ENCODE measurements at places on chromosomes 6 and 20. TPM values are rescaled to one million over a fixed set of nuclear protein-coding genes. Genes with fewer than 3 reads are reported as not detected.

GRCh38 chr20:57596998-57597939 is 23.0 kb downstream of the ZBP1 start:
- peak; percentile 71 for DNase-seq

DNA sequence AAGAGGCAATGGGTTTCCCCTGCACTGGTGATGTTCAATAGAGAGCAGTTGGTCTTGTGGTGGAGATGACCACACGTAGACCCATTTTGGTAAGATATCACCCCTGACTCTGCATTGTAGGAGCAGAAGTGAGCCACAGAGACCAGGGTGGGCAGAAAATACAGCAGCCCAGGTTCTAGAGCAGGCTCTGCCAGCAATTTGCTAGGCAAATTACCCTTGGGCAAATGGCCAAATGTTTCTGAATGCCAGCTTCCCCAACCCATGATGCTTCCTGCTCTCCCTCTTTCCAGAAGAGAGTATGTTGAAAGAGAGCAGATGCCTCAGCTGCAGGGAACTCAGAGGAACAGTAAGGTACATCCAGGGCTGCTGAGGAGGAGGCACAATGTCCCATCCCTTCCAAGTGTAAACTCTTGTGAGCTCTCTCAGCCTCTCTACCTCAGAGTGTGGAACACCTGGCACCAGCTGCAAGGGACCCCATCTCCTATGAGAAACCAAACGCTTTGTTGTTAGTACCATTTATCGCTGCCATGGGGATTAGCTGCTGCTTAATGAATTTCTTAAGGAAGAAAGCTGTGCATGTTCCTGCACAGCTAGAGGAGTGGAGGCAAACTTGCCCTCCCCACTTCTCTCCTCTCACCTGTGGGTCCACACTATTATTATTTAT is 317.5 kb upstream of the MOCS1 start:
- DNase-seq = peak; percentile 22

DNA sequence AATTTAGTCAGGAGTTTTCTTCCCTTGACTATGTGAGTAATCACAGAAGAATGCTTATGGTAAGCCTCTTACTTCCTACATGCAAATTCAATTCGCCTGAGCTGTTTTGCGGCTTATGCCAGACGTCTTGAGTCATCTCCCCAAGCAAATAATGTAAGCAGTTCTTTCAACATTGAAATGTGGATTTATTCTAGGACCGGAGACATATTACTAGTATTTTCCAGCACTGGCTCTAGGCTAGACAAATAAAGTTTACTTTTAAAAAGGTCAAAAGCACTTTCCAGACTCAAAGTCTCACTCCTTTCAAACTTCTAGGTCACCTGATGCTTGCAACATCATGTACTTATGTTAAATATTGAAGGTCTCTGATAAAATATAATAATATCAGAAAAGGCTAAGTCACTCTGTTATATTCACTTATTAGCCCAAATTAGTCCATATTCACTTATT is 38.1 kb upstream of the NOX3 start:
- DNase-seq = peak; percentile 81

DNA sequence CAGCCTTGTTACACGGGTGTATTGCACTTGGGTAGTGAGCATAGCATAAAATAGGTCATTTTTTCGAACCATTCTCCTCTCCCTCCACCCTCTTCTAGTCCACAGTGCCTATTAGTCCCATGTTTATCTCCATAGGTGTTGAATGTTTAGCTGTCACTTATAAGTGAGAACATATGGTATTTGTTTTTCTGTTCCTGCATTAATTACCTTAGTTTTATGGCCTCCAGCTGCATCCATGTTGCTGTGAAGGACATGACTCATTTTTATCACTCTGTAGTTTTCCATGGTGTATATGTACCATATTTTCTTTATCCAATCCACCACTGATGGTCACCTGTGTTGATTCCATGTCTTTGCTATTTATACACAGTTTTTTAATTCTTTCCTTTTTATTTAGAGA is 889.5 kb downstream of the EYS start:
- DNase-seq = no peak

DNA sequence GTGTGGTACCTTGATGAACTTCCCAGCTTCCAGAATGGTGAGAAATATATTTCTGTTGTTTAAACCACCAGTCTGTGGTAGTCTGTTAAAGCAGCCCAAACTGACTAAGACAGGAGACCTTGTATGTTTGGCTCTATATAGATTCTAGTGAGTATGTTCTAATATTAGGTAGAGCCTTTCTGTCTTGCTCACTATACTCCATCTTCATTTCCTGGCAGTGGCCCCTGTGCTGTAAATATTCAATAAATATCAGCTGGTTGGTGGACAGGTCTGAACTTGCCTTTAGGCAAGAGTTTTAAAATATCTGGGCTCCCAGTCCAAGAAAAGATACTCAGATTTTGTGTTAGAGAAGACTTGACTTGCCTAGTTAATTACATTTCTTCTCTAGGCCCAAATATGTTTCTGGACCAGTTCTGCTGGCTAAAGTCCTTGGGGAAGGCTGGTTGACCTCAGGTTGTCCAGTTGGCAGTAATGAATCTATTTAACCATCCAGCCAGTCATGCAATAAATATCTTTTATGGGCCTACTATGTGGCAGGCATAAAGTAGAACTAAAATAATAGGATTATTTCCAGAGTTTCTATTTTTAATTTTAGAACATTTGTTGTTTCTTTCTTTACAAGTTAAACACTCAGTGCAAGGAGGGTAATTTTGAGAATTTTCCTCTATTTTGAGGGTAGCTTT is 22.3 kb downstream of the PPP1R14C start:
- DNase-seq = no peak

GRCh38 chr20:38104285-38104684 is 60.8 kb downstream of the TGM2 start:
- no peak for DNase-seq

DNA sequence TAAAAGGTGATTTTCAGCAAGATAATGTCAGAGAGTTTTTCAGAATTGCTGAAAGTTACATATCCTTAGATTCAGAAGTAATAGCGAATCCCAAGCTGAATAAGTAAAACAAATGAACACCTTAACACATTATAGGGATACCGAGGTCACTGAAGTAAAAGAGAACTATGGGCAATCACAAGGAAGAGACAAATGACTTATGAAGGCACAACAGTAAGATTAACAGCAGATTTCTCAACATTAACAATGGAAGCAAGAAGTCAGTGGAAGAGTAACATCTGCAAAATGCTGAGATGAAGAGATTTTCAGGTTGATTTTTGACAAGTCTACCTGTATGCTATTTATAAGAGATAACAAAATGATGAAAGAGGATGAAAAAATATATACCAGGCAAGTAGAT is 86.1 kb upstream of the EZR start:
- no peak for DNase-seq

DNA sequence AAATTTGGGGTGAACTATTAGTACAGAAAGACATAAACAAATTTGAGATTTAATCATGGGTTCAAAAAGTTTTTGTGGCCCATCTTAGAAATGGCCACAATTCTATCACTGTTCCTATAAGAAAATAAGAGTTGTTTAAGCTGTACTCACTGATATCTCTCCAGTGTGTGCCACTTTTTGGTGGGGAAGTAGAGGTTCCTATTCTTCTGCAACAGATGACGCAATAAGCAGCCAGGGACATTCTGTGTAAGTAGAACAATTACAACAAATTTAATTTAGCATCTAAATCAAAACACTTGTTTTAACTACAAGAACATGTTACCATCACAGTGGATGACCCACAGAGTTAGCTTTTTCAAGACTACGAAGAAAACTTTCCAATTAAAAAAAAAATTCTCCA is 9.9 kb downstream of the SERAC1 start:
- no peak for DNase-seq

DNA sequence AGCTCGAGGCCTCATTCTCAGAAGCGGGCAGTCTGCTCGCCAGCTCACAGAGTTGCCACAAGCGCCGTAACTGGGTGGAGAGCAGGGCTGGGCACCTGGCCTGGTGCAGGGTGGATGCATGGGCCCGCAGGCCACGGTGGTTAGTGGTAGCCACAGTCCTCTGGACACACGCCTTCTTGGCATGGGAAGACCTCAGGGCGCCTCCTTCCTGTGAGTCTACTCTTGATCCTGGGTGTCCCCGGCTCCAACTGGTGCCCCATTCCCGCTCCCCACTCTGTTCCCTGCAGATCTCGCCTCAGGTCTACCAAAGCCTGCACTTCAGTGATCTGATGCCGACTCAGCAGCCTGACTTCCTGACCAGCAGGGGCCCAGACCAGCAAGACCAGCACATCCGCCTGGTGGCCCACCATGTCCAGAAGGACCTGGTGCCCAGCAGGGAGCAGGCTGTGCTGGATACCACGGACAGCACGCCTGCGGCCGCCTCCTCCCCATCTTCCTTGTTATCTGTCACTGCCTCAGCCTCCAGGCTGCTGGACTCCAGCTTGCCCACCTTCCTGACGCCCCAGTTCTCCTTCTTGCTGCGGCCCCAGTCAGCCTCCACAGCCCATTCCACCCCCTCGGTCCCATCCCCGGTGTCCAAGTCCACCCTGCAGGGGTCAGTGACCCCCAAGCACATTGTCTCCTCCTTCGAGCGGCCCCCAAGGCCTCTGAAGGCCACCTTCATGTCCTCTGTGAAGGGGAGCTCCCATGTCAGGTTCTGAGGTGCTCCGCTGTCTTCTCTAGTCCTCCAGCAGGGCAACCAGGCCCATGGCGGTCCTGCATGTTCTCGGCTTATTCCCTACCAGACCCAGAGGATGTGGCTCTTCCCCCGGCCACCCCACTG is 43.1 kb downstream of the SUN5 start:
- DNase-seq = no peak

DNA sequence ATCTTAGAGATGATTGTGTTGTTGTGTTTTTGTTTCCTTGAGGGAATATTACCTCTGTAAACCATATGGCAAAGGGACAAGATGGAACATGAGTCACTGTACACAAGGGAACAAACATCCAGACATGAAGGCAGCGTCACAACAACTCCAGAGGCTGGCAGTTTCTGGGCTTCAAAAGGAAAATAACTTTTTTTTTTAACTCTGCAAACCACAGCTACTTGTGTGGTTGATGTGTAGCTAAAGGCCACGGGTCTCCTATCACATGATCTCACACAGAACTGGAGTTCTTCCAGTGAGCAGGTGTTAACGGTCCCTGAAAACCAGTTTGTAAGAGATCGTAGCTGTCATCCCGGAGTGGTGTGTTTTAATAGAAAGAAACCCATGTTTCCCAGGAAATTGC is 33.2 kb upstream of the HBS1L start:
- no peak for DNase-seq

DNA sequence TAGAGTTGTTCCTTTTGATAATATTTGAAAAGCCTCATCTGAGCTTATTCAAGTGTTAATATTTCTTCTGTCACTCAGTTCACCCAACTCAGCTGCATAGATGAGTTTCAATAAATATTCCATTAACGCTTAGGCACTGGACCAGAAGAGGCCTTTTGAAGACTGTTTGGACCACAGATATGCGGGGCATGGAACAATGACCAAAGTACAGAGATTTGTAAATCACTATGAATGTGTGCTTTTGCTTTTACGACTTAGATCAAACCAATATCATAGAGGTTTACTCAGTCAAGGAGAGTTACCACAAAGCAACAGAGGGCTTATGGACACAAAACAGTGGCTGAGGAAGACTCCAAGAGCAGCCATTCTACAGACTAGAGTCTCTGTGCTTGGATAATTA is 99.9 kb downstream of the RTN4IP1 start:
- DNase-seq = no peak

DNA sequence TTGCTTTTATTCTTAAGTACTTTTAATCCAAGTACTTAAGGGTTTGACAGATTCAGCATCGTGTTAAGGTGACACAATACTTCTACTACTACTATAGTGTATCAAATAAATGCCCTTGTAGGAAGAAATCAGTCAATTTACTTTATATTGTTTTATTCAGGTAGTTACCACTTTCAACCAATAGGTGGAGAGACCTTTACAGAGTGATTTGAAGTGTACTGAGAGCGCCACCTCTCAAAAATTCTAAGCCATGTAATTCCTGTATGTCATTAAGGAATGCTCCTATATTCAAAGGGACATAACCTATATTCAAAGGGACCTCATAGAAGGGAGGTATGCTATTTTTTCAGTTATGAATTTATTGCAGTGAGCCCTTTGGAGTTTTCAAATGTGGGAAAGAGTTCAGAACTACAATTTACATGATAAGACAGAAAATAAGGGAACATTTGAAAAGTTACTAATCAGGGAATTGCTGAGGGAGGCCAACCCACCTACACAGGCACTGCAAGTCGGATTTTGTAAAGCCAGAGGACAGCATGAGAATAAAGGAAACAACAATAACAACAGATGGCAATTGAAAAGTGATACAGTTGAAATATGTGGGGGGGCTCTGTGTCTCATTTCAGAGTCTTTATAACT is 955.6 kb downstream of the TBC1D32 start:
- DNase-seq = peak; percentile 7

GRCh38 chr6:163793011-163793983 is 378.8 kb downstream of the QKI start:
- no peak for DNase-seq

DNA sequence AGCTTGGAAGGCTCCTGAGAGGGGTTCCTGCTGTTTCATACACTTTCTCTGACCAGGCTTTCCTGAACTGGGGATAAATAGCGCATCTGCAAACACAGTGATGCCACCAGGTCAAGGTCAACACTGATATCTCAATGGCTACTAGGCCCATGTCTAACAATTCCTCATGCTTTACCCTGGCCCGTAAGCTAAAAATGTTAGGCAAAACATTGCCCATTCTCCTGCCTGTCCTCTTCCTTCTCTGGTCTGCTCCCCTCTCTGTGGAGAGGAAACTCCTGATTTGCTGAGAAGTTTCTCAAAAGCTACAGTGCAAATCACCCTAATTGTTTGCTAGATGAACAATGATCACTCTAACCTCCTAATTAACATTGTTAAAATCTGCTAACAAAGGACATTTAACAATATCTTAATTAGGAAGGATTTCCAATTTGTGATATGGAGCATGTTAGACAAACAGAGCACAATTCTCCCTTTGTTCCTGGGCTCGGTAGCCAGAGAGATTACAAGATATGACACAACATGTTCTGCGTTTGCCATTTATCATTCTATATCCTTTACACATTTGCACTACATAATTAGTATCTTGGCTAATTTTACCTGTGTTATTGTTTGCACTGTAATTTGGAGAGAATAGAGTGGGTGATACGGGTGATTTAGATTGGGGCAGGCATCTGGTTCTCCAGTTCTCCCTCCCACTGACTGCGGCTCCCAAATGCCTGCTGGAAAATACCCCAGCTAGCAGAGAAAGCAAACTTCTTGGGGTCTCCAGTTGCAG is 266.8 kb downstream of the CD83 start:
- no peak for DNase-seq

- DNase-seq = no peak
Observed at GRCh38 chr6:48212501-48212900, 101.5 kb upstream of the PTCHD4 start.

- no peak for DNase-seq
Observed at GRCh38 chr6:125754566-125754965, 5.1 kb downstream of the HEY2 start.

- DNase-seq = no peak
Observed at GRCh38 chr6:47749757-47750156, 32.1 kb upstream of the OPN5 start.

GRCh38 chr6:152298848-152299735 is 338.1 kb downstream of the SYNE1 start:
- no peak for DNase-seq

Gene SAMD10
- polyA plus RNA-seq = 3.6 TPM

Gene SCRT2
- polyA plus RNA-seq = 0.18 TPM

Gene PRDM13
- polyA plus RNA-seq = not detected

Gene PTK6
- 0.26 TPM for polyA plus RNA-seq

Gene SLC17A3
- polyA plus RNA-seq = not detected

Gene TENT5A
- 10.8 TPM for polyA plus RNA-seq

Gene KCNS1
- polyA plus RNA-seq = 0.14 TPM

Gene CST1
- polyA plus RNA-seq = not detected

Gene HDGFL1
- 0.16 TPM for polyA plus RNA-seq

All from muscle of back (tissue), 13 donors.